ENCODE measurements at places on chromosomes 5 and 9.
A peak's percentile ranks its signal among the peaks of the same experiment; 100 is the strongest.

DNA sequence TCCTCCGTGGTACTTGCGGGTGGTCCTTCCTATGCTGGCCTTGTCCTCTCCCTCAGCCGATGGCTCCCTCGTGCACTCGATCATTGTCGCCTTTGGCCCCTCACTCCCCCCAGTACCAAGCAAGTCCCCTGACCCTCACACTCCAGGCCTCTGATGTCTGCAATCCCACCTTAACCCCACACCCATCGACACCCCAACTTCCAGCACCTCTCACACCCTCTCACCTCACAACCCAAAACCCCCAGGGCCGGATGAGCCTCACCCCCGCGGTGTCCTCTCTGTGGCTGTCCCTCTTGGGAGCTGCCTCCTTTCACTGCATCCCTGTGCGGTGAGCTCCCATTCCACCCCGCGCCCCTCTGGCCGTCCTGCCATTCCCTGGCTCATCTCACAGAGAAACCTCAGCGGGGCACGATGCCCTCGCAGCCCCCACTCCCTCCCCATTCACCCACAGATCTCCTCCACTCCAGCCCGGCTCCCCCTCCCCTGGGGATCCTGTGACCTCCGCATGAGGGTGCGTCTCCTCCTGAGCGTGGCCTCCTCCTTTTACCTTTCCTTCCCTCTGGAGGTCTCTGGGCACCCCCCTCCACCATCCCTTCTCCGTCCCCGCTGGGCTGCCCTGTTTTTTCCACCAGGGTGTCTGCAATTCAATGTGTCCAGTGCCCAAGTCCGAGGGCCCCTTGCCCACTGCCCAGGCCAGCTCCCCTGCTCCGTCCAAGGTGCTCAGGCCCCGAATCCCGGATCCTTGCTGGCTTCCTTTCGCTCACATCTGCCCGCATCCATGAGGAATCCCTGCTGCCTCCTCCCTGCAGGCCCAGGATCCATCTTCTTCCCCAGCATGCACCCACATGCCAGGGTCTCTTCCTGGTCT is 15.8 kb upstream of the RNU6ATAC start:
- no peak for DNase-seq

DNA sequence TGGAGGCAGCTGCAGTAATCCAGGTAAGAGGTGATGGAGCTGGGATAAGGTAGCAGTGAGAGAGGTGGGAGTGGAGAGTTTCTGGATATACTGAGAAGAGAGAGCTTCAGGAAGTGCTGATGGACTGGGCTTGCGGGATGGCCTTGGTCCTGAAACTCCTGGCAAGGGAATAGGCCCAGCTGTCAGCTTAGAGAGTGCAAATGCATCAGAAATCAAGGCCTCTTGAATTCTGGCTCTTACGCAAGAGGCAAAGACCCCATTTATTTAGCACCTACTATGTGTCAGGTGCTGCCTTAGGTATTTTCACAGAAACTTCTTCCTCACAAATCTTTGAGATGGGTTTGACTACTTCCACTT is 227.2 kb upstream of the MAP3K1 start:
- DNase-seq = peak; percentile 14

GRCh38 chr9:116629634-116630033 is 57.5 kb upstream of the TRIM32 start:
- DNase-seq = no peak

- DNase-seq = no peak
These were observed 16.9 kb upstream of the ALDH1B1 start for GRCh38 chr9:38375572-38375963.

DNA sequence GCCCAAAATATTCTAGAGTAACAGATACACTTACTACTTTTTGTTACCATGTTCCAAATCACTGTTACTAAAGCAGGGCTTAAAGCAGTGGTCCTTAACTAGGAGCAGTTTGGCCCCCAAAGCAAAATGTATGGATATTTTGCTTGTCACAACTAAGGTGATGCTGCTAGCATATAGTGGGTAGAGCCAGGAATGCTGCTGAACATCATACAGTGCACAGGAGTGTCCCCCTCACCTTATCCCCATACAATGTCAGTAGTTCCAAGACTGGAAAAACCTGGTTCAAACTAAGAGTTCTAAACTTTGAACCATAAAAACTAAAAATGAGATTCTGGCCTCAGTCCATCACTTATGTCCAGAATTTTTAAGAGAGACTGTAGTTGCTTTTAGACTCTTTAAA is 28.1 kb downstream of the DIMT1 start:
- no peak for DNase-seq

- DNase-seq = no peak
These were observed 6.1 kb upstream of the PANK3 start for GRCh38 chr5:168585119-168585856.

GRCh38 chr5:27769748-27770402 is 731.5 kb upstream of the CDH9 start:
- no peak for DNase-seq

DNA sequence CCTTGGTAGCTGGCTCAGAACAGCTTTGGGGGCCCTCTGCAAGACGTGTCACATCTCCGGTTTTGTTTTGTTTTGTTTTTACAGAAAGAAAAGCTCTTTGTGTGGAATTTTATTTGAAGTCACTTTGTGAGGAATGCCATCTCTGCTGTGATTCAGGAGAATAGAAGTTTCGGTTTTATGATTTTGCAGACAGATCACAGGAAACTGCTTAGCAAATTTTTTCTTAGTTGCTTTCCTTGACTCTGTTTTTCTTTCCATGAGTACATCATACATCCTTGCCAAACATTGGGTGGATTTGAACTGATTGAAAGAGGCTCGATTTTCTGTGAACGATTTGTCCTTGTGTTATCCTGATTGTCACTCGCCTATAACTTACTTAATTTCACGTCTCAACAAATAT is 5.1 kb downstream of the SEMA5A start:
- DNase-seq = no peak
